ENCODE measurements at places on chromosomes 3 and 15.

DNA sequence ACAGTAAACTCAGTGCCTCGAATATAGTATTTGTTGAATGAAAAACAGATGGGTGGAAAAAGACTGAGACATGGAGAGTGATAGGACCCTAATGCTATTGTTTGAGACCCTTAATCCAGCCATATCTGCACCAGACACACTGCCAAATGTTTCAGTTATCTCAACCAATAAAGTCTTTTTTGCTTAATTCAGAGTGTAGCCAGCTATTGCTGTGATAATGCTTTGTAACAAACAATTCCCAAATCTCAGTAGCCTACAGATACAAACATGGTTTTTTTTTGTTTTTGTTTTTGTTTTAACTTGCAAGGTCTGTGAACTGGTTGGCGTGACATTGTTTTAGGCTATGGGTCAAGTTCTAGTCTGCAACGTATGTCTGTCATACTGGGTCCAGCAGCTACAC, 17.0 kb upstream of the BCL2A1 start:
- no peak for DNase-seq

DNA sequence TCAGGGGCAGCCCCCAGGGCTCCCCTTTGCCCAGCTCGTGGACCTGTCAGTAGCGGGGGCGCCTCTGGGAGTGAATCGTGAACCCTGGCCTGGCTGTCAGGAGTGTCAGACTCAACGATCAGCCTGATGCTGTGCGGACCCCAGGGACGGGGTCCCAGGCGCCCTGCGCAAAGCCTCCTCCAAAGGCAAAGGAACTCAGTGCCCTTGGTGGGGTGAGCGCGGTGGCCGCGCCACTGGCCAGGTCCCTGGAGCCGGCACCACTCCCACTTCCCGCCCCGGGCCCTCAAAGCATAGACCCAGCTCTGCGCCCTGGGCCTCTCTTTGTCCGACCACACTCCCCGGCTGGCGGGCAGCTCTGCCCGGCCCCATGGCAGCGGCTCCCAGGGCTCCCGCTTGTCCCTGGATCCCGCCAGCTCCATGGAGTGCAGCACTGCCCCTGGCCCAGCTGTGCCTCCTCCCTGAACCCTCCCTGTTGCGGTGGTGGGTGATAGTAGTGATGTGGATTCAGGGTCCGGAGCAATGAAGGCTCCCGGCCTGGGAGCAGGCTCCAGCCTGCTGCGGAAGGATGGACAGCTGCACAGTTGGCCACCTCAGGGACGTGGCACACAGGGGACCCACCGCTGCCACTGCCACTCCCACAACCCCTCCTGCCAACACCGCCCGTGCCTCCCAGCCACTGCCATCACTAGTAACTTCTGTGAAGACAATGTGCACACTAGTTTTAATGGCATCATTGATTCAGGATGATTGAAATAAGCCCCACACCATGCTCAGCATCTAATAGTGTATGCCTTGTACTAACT, 263.8 kb downstream of the ZBBX start:
- no peak for DNase-seq

GRCh38 chr3:70988111-70988510, 595.4 kb downstream of the FOXP1 start:
- no peak for DNase-seq

DNA sequence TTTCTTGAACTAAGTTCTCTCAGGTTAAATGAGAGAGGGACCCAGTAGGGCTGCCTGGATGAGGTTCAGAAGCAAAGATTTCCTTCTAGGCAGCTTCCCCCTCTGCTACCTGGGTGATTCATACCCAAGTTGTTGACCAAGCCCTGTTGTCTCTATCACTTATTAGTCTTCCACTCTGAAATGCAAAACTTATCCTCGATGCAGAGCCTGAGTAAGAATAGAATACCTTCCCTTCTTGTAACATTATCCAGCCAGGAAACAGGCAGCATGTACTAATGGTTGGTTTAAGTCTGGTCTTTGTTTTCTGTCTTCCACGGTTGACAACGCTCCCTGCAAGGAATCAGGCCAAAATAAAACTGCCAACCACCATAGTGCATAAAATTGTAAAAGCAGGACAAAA, 377.3 kb downstream of the MECOM start:
- DNase-seq: no peak

DNA sequence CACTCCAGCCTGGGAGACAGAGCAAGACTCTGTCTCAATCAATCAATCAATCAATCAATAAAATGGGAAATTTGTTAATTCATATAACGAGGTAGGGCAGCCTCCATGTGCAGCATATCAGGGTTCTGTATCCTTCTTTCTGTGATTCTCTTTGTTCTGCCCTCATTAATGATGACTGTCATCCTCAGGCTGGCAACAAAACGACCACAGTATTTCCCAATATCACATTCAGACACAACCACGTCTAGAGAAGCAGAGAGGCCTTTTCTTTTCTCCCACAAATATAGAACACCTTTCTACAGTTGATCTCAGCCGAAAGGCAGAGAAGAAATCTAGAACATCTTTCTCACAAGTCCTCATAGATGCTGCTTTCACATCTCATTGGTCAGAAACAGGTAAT, 11.2 kb downstream of the CEP19 start:
- DNase-seq: no peak

DNA sequence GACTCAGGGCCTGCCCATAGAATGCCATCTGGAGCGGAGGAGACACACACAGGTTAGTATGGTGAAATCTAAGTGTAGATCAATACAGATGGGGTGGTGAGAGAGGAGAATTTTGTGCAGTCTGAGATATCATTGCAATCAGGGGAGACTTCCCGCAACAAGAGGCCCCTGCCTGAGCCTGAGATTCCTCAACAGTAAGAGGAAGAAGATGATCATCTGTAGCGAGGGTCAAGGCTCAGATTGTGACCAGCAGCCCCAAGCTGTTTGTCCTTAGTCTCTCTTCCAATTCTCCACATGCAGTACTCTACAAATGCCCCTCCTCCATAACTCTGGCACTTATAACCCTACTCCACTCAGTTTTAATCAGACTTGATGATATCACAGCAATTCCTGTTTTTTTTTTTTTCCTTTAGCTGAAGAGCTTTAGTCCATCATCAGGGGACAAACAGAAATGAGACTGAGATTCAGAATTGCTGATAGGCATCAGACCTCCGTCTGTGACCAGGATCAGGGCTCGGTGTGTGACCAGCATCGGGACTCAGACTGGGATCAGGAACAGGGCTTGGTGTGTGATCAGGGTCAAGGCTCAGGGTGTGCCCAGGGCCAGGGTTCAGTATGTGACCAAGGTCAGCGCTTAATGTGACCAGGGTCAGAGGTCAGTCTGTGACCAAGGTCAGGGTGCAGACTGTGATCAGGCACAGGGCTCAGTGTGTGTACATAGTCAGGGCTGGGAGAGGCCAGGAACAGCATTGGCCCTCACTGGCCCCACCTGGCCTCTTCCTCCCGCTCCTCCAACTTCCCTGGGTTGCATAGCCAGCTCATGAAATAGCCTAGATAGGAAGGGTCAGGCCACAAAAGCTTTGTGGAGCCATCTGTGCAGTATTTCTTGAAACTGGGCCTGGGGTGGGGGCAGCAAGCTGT, 14.1 kb downstream of the LOXL1 start:
- DNase-seq: no peak
